ENCODE measurements at places on chromosomes 1 and 21.

DNA sequence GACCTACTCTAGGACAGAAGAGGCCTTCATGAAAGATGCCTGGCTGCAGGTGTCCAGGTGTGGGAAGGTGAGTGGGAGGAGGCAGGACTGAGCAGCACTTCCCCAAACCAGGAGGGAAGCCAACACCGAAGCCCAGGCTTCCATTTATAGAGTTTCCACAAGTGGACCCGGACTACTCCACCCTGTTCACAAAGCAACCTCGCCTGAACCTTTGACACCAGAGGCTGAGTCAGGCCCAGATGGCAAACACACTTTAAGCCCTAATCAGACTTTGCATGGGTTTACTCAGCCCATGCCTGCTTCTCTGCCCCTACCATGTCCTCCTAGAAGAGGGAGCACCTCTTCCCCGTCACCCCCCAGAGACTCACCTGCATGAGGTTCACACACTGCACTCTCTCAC, 14.0 kb downstream of the PRR9 start:
- DNase-seq, result no peak

GRCh38 chr1:60483509-60483908, 409.9 kb upstream of the C1orf87 start:
- no peak for DNase-seq

DNA sequence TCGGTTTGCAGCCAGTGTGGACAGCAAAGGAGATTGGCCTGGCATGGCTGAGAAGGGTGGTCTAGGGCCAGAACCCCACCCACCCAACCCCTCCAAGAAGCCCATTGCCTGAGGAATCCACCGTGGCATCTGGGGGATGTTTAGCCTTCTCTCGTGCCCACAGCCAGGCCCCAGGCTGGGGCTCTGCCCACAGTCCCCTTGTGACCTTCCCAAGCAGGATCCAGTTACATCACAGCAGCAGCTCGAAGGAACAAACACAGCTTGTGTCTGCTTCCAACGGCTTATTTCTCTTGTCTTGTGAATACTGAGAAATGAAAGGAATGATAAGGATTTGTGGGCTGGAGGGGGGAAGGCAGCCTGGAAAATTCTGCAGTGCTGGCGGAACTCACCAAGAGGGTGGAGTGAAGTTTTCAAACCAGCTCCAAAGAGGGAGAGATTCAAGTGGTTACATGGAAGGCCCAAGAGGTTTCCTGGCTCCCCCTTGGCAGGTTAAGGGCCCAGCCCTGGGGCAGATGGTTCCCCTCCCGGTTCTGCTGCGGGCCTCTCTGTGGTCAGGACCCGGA, 61.6 kb downstream of the DHRS3 start:
- no peak for DNase-seq

DNA sequence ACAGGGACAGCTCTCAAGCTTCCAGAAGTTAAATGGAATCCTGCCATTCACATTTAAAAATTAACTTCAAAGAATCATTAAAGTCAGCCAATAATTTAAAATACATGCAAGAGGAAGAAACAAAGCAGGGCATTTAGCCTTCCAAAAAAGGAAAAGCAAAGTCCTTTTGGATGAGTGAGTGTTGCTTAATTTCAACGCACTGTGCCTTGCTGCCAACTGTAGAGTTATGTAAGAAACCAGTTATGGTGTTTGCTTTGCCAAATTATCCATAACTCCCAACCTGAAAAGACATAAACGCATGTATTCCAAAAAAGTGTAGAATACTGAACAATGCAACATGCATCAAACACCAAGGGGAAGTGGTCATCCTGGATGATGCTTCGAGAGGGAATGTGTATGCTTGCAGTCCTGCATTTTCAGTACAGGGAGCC, 16.1 kb upstream of the KCNE1 start:
- no peak for DNase-seq

DNA sequence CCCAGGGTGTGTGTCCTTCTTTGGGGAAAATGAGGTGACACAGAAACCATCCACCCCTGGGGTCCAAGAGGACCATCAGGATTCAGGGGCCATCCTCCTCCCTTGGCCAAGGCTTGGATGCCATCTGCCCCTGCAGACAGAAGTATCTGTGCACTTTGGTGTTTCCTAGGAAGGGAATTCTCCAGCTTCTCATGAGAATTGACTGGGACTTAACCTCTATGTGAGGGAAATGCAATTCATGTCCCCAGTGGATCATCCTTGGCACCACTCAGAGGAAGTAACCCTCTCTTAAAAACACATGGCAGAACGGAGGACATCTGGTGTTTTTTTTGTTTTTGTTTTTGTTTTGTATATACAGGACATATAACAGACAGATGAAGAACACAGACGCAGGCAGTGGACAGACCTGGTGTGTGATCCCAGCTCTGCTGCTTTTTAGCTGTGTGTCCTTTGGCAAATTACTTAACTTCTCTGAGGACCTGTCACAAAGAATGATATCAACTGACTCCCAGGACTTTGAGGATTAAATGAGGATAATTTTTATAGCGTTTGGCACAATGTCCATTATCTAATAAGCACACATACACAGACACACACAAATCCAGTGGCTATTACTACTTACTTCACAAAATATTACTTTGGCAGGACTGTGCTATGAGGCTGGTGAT, 3.8 kb downstream of the TNN start:
- DNase-seq, result no peak

DNA sequence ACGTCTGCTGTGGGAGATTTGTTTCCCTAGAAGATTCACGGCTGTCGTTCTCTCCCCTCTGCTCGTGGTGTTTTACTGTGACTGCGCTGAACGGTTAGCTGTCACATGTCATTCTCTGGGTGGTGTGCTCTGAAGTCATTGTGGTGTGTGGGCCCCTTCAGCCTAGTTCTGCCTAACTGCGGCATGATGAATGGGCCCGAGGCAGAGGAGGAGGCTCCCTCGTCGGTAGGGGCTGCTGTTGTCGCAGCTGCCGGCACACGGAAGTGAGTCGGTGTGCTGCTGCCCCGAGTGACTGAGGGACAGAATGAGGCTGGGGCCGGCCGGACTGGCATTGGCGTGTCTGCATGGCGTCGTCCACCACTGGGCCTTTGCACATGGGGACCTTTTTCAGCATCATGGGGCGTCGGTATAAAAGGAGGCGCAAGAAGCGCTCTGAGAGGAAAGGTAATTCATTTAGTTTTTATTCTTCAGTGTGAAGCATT, 77.9 kb downstream of the ADARB1 start:
- peak; percentile 81 for DNase-seq

GRCh38 chr21:16071092-16071491, 341.3 kb downstream of the USP25 start:
- DNase-seq, result no peak

DNA sequence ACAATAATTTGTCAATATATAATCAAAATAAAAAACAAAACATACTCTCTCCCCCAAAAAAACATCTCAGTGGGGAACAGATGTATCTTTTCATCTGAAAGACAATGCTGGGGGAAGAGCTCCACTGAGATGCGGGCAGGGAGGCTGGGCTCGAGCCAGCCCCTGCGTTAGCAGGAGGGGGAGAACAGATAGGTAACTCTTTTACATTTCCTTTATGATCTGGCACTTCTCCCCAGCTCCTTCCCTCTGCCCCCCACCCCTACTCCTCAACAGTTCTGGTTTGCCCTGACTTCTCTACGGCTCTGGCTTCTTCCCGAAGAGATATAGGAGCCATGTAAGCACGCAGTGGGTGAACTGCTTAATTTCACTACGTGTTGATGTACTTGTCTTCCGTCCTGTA, 12.4 kb downstream of the LEPR start:
- no peak for DNase-seq

- DNase-seq, result peak; percentile 29
Measured at GRCh38 chr1:34928699-34929496, 552 bp downstream of the DLGAP3 start.

GRCh38 chr1:53590531-53591515, 131.6 kb downstream of the DMRTB1 start:
- DNase-seq, result no peak

DNA sequence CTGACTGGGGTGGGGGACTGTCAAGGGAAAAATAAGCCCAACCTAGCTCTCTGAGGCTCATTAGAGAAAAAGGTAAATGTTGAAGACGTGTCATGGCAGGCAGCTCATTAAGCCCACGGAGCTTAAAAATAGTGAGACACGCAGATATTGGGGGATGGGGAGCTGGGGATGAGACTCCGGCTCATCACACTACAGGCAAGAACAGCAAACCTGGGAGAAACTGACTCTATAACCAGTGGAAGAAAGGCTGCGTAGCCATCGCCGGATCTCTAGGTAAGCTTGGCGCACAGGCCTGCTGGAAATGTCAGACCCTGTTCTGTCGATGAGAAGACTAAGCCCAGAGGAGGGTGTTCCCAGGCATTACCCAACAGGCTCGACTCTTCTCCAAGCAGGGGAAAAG, 78.0 kb downstream of the SYT2 start:
- no peak for DNase-seq

- no peak for DNase-seq
Measured at GRCh38 chr1:154773551-154773950, 96.5 kb downstream of the KCNN3 start.

GRCh38 chr1:175863299-175864050, 120.1 kb upstream of the TNR start:
- no peak for DNase-seq

- DNase-seq, result no peak
Measured at GRCh38 chr1:236639686-236640085, 35.4 kb upstream of the HEATR1 start.

DNA sequence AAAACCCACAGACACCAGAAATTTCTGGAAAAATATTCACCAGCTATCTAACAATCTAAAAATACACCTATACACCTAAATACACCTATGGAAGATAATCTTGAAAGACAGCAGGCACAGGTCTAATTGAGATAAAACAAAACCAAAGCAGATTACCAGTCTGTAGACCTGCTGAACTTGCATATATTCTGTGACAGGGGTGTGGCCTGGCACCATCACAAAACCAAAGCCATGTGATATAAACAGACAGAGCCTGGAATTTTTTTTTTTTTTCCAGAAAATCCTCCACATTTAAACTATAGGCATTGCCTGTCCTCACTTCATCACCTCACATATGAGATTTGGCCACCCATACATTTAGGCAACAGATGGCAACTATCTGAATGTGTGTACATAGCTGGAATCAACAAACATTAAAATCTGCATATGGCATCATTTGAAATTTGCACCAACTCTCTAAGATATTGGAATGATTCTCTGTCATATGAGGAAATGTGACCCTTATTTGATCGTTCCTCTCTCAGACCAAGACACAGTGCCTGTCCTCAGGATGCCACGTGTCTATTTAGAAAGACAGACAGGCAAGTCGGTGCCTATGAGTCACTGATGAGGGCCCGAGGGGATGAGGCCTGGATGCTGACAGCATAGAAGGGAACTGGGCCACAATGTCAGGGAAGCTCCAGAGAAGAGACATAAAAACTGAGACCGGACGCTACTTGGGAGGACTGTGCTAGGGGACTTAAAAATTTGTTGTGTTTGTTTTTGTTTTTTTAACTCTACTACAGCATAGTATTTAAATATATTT, 32.6 kb downstream of the NMNAT2 start:
- DNase-seq, result no peak

GRCh38 chr1:204853436-204853835, 17.2 kb upstream of the NFASC start:
- DNase-seq, result no peak

- no peak for DNase-seq
Measured at GRCh38 chr1:165869343-165869742, 41.9 kb downstream of the UCK2 start.

DNA sequence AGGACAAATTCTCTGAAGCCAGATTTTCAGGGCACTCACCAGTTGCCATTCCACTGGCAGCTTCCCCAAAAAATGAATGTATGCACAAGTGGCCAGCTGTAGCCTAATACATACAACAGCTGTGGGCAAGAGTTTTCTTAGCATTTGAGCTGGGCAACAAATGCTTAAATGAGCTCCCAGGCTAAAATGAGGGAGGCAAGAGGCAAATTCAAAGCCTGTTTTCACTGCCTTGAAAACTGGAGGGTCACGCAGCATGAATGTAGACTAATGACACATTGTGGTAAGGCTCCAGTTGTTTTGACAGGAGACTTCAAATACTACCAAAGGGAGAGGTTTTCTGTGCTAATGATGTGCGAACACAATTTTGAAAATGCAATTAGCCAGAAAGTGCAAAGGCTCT, 88.2 kb downstream of the TIAM1 start:
- DNase-seq, result no peak

DNA sequence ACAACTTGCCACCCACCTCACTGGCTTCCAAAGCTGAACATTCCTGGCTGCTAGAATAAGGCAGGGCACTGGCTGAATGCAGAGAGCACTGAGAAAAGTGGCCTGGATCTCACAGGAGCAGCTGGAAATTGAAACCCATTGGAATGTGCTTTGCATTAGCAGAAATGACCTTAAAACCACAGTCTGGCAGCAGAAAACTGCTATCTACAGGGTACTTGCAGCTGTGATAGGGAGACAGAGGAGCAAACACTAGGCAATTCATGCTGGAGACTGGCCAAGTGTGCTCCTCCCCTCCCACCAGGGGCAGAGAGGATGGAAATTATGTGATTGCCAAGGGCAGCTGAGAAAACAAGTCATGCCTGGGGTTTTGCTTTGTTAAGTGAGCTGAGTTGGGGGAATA, 47.2 kb downstream of the HSD3B1 start:
- DNase-seq, result no peak

DNA sequence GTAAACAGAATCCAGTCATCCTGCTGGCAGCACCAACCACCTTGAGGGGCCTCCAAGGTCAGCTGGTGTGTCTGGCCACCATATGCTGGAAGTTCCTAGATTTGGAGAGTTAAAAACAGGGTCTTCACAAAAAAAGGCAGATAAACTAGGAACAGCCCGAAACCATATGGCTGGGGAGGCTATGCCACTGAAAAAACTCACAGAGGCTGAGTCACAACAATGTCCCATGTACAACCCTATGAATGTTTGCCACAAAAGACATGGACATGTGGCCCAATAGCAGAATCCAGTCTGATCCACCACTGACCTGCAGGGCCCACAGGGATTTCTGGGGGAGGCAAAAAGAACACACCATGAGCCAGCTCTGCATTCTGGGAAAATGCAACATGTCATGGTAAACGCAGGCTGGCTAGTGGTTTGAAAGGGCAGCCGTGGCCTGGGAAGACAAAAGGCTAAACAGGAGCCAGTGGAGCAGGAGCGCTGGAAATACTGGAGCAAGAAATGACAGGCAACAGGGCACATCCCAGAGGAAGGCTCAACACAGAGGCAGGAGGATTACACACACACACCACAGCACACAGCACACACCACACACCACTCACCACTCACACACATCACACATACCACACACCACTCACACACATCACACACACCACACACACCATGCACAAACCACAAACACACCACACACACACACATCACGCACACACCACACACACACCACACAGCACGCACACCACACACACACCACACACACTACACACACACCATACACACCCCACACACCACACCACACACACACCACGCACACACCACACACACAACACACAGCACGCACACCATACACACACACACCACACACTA, 55.4 kb downstream of the HSF2BP start:
- DNase-seq, result no peak

DNA sequence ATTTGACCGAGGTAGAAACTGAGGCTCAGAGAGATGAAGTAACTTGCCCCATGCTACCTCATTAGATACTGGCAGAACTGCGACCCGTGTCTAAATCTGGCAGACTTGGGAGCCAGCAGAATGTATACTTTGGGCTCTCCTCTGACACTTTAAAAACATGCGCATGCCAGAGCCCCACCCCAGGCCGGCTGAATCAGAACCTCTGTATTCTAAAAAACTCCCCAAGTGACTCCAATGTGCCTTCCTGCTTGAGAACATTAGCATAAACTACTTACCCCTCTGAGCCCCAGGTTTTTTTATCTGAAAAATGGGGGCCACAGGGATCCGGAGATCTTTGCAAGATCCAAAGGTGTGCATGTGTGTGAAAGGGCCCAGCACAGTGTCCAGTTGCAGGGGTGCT, 344.7 kb upstream of the USP24 start:
- no peak for DNase-seq

- peak; percentile 59 for DNase-seq
Measured at GRCh38 chr1:78003882-78004718, 639 bp upstream of the DNAJB4 start.

Measured in activated naive CD8-positive, alpha-beta T cell treated with anti-CD3 and anti-CD28 coated beads for 36 hours (primary cell).